ENCODE measurements at places on chromosomes 5 and 9.

DNA sequence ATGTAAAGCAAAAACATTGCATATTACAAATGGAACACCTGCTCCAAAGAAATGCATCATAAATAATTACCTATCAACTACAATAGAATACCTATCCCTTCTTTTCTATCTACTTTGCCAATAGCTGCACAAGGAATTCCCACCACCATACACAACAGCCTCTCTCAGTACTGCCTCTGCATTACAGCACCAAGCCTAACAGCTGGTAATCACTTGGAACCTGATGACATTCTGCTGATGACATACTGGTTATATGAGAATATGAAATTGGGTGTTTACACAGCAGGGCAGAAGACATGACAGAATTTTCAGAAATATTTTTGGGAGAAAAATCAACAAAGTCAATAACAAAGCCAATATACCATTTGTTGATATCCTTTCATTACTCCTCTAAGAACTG, 43.2 kb downstream of the PSMB7 start:
- no peak for DNase-seq
- no peak overlapping the region for H3K27ac ChIP-seq
- peaks cover 10% of the 10 kb centered on the region for H3K36me3 ChIP-seq
- H3K27me3 ChIP-seq: no peaks in the 10 kb centered on the region
- 0 out of 2 replicates have a peak, but pooled peaks cover under 1% of the 10 kb centered on the region for H3K4me1 ChIP-seq

- no peak overlapping the region for H3K27ac ChIP-seq
- no peaks in the 10 kb centered on the region for H3K27me3 ChIP-seq
- H3K36me3 ChIP-seq: no peaks in the 10 kb centered on the region
- H3K4me3 ChIP-seq: no peak overlapping the region
- peak; percentile 26 for DNase-seq
- H3K4me1 ChIP-seq: peaks cover 2% of the 10 kb centered on the region
Observed at GRCh38 chr9:104831681-104832080, 67.8 kb downstream of the NIPSNAP3B start.

- no peaks in the 10 kb centered on the region for H3K36me3 ChIP-seq
- H3K4me1 ChIP-seq: no peaks in the 10 kb centered on the region
- H3K27me3 ChIP-seq: no peaks in the 10 kb centered on the region
- no peak overlapping the region for H3K27ac ChIP-seq
- DNase-seq: no peak
- H3K4me3 ChIP-seq: no peak overlapping the region
Observed at GRCh38 chr5:118603278-118603677, 385.1 kb downstream of the DTWD2 start.

DNA sequence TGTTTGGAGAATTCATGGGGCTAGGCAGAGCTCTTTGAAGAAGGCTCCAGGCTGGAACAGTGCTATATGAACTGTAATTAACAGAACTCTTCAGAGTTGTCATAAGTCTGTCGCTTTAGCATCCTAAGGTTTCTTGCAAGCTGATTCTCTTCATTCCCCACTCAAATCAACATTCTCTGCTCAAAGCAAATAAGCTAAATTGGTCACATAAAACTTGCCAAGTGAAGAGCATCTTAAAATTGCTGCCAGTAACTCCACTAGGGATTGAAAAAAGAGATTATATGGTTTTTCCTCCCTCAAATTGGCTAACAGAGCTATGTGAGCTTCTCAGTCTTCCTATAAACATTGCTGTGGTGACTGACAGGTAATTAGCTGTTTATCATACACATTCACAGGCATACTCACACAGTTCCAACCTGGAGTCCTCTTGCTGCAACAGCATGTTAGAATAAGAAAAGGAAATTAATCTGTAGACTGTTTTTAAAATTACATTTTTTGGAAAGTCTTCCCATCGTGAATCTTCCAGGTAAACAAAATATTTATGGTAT, 298.5 kb upstream of the ATP10B start:
- no peak overlapping the region for H3K27ac ChIP-seq
- H3K4me1 ChIP-seq: no peaks in the 10 kb centered on the region

GRCh38 chr5:127555826-127556225, 38.4 kb downstream of the PRRC1 start:
- peaks cover 30% of the 10 kb centered on the region for H3K4me1 ChIP-seq
- H3K27me3 ChIP-seq: no peaks in the 10 kb centered on the region
- peak; percentile 47 for DNase-seq
- peak overlapping the region; percentile 97 for H3K27ac ChIP-seq
- peaks cover 18% of the 10 kb centered on the region for H3K36me3 ChIP-seq

GRCh38 chr5:164597293-164597900, 1092.0 kb downstream of the MAT2B start:
- no peak overlapping the region for H3K4me3 ChIP-seq
- no peaks in the 10 kb centered on the region for H3K27me3 ChIP-seq
- no peaks in the 10 kb centered on the region for H3K36me3 ChIP-seq
- peak; percentile 15 for DNase-seq
- H3K27ac ChIP-seq: no peak overlapping the region
- H3K4me1 ChIP-seq: no peaks in the 10 kb centered on the region
